Adrenal gland (tissue), 19 donors: ENCODE measurements at places on chromosomes 3 and 15.

DNA sequence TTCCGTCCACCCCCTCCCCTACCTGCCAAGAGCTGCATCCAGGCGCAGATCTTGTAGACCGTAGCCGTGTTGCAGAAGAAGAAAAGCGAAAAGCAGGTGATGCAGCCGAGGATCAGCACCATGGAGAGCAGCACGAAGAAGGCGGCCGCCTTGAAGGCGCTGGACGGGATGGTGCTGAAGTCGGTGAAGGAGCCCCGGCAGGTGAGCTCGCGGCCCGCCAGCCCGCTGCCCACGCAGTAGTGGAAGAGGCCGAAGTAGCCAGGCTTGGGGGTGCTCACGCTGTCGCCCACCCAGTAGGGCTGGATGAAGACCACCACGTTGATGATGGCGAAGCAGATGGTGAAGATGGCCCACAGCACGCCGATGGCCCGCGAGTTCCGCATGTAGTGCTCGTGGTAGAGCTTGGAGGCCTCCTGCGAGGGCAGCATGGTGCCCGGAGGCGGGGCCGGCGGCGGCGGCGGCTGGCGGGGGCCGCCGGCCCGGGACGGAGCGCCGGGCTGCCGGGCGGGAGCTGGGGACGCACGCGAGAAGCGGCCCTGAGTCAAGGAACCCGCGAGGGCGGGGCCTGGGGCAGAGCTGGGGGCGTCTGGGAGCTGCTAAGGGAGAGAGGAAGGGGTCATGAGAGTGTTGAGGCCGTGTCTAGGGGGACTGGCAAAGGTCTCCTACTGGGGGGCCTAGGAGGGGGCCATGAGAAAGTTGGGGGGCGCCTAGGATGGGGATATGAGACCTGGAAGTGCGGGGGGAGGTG, 1.2 kb downstream of the LHFPL4 start:
- H3K27ac ChIP-seq: no peak overlapping the region
- peaks cover 11% of the 10 kb centered on the region for H3K27me3 ChIP-seq
- DNase-seq: peak; percentile 62
- H3K4me1 ChIP-seq: no peaks in the 10 kb centered on the region

- H3K4me1 ChIP-seq: no peaks in the 10 kb centered on the region
- no peak overlapping the region for H3K4me3 ChIP-seq
- H3K27ac ChIP-seq: no peak overlapping the region
These were observed 15.6 kb upstream of the MYH15 start for GRCh38 chr3:108525971-108526370.

- DNase-seq: peak; percentile 18
- no peaks in the 10 kb centered on the region for H3K36me3 ChIP-seq
- H3K27ac ChIP-seq: no peak overlapping the region
- peaks cover 4% of the 10 kb centered on the region for H3K4me1 ChIP-seq
- H3K27me3 ChIP-seq: no peaks in the 10 kb centered on the region
These were observed 45.6 kb upstream of the PAQR5 start for GRCh38 chr15:69253156-69253555.

GRCh38 chr3:40465456-40465855, 8.3 kb downstream of the RPL14 start:
- DNase-seq: no peak
- H3K4me1 ChIP-seq: no peaks in the 10 kb centered on the region
- H3K27ac ChIP-seq: no peak overlapping the region

DNA sequence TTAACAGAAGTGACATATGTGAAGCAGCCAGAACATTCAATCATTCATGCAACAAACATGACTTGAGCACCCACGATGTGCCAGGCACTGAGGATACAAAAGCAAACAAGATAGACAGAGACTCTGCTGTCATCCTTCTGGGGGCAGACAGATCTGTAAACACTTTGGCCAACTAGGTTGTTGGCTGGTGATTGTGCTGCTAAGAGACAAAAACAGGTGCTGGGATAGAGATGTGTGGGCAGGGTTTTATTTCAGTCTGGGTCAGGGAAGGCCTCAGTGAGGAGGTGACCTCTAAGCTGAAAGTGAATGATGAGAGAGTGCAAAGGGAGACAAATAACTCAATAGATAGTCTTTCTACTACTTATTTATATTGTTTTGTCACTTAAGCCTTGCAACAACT, 147.0 kb upstream of the VEPH1 start:
- no peaks in the 10 kb centered on the region for H3K4me1 ChIP-seq
- H3K27me3 ChIP-seq: no peaks in the 10 kb centered on the region
- no peak overlapping the region for H3K27ac ChIP-seq

DNA sequence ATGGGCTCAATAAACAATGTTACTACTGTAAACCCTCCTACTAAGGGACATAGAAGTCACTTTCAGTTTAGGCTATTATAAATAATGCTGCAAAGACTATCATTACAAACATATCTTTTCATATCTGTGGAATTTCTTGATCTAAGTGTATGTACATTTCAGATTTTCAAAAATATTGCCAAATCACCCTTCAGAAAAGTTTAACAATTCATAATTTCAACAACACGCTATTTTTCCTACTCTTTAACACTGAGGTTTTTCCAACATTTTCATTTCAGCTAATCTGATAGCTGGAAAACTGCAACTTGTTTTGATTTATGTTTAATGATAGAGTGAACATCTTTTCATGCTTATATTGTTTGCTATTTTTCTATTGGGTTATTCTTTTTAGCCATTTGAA, 69.0 kb downstream of the ALDH1A2 start:
- H3K27me3 ChIP-seq: peaks cover 5% of the 10 kb centered on the region
- no peak overlapping the region for H3K27ac ChIP-seq
- H3K4me1 ChIP-seq: no peaks in the 10 kb centered on the region
- no peak for DNase-seq

DNA sequence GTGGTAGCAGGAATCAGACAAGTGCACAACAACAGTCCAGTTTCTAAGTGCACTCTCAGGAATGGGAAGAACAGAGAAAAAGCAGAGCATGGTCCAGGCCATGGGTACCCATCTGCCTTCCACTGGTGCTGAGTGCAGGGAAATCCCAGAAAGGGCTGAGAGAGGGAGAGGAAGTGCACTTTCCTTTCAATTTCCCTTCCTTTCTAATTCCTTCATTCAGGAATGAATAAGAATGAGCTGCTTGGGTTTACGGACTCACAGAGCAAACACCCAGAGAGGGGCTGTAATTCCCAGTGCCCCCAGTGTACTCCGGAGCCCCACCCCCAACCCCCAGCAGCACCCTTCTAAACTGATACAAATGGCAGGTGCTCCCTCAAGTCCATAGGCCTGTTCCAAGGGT, 300.6 kb downstream of the FOXP1 start:
- no peaks in the 10 kb centered on the region for H3K27me3 ChIP-seq
- no peaks in the 10 kb centered on the region for H3K36me3 ChIP-seq
- no peak for DNase-seq
- no peaks in the 10 kb centered on the region for H3K4me1 ChIP-seq

DNA sequence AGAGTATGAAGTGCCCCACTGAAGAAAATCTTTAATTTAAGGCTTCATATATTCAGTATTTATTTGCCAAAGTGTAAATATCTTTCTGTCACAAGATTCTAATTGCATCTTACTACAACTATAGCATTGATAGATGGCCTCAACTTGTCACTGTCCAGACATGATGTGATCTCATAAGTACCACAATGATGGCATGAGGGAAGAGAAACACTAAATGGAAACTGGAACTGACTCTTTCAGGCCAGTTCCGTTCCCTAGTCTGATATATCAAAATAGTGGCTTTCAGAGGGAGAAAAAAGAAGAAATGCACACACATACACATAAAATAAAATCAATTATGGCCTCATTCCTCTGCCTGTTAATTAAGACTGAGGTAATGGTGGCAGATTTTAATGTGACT, 615.7 kb downstream of the TBL1XR1 start:
- no peaks in the 10 kb centered on the region for H3K36me3 ChIP-seq
- H3K27me3 ChIP-seq: no peaks in the 10 kb centered on the region
- no peak for DNase-seq
- no peak overlapping the region for H3K27ac ChIP-seq
- H3K4me1 ChIP-seq: no peaks in the 10 kb centered on the region

DNA sequence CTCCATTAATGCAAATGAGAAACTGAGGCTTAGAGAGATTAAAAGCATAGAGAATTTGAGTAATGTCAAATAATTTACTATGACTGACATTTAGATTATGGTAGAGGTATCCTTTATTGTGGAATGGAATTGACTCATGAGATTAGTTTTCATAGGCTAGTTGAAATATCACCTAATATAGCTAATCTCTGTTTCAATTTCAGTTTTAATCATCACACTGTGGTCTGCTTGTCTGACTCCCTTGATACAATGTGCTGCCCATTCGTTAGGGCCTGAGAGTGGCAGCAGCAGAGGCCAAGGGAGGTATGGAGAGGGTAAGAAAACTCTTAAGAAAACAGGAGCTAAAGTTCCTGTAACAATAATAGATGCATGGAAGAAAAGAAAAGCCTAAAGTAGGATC, 13.2 kb upstream of the ZBTB20 start:
- H3K4me3 ChIP-seq: no peak overlapping the region
- DNase-seq: no peak
- no peaks in the 10 kb centered on the region for H3K36me3 ChIP-seq

GRCh38 chr3:24375947-24376384, 118.7 kb downstream of the THRB start:
- peaks cover 8% of the 10 kb centered on the region for H3K4me1 ChIP-seq
- H3K36me3 ChIP-seq: no peaks in the 10 kb centered on the region
- H3K27me3 ChIP-seq: no peaks in the 10 kb centered on the region

- no peaks in the 10 kb centered on the region for H3K4me1 ChIP-seq
- no peak overlapping the region for H3K4me3 ChIP-seq
- DNase-seq: no peak
- no peak overlapping the region for H3K27ac ChIP-seq
- no peaks in the 10 kb centered on the region for H3K36me3 ChIP-seq
These were observed 28.4 kb downstream of the OXSM start for GRCh38 chr3:25818335-25818734.

DNA sequence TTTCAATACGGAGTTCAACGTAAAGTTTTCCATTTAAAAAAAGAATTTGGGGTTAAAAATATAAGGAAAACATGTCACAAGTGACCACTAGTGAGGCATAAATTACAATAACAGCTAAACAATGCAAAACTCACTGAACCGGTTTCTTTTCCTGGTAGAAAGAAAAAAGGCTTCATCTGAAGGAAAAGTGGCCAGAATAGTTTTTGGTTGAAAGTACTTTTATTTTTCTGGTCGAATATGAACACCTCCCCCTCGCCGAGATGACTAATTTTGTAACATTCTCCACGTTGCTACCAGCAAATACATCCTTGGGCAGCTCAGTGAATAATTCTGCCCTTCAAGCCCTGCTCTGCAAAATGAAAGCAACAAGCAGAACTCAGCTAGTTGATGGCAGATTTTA, 3.9 kb upstream of the SRGAP3 start:
- H3K36me3 ChIP-seq: no peaks in the 10 kb centered on the region
- DNase-seq: peak; percentile 62
- no peak overlapping the region for H3K27ac ChIP-seq
- H3K27me3 ChIP-seq: no peaks in the 10 kb centered on the region
- H3K4me3 ChIP-seq: no peak overlapping the region

- no peak for DNase-seq
- H3K27me3 ChIP-seq: no peaks in the 10 kb centered on the region
- H3K36me3 ChIP-seq: no peaks in the 10 kb centered on the region
- no peaks in the 10 kb centered on the region for H3K4me1 ChIP-seq
These were observed 17.3 kb upstream of the ATG7 start for GRCh38 chr3:11254876-11255275.

GRCh38 chr3:114860531-114860930, 286.6 kb downstream of the ZBTB20 start:
- DNase-seq: no peak
- no peak overlapping the region for H3K27ac ChIP-seq
- H3K4me1 ChIP-seq: peaks cover 28% of the 10 kb centered on the region
- no peak overlapping the region for H3K4me3 ChIP-seq

DNA sequence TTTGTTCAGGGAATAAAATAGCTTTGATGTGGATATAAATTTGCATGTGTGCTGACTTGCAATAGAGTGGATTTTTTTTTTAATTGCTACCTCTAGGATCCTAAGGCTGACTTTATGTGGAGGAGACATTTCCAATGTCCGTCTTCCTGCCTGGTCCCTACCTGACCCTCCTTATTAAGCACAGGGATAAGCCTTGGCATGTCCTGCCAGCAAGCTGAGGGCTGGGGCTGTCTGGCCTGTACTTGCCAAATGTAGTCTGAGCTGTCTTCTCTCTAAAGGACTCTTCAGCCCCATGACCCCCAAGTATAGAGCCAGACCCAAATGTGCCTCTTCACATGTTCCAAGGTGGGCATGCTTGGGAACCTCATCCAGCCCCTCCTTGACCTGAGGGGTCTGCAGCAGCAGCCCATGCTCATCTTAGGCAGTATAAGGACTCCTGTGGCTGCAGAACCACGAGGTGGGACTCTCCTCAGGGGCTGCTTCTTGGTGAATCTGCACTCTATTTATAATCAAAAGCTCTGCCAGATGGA, 88.8 kb downstream of the CACNA1D start:
- H3K4me1 ChIP-seq: peaks cover 8% of the 10 kb centered on the region
- H3K4me3 ChIP-seq: no peak overlapping the region
- H3K27ac ChIP-seq: no peak overlapping the region
- DNase-seq: no peak

DNA sequence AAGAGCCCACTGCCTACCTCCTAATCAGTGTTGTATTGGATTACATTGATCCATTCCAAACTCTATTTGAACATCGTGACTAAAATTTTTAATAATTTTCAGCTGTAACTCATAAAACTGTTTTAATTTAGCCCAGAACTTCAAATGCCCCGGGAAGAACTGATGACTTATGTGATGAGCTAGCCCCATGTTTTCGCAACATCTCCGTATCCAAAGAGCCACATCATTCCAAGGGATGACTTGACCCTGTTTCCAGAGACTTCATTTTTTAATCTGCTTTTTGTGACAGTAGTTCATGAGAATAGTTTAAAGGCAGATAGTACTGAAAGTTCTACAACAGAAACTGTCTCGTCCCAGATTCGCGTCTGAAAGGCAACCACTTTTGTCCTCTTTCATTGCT, 97.4 kb downstream of the STAC start:
- H3K4me1 ChIP-seq: no peaks in the 10 kb centered on the region
- H3K36me3 ChIP-seq: no peaks in the 10 kb centered on the region
- H3K4me3 ChIP-seq: no peak overlapping the region
- H3K27ac ChIP-seq: no peak overlapping the region
- no peak for DNase-seq
- H3K27me3 ChIP-seq: no peaks in the 10 kb centered on the region

GRCh38 chr15:80978685-80979329, 10.8 kb downstream of the MESD start:
- no peaks in the 10 kb centered on the region for H3K4me1 ChIP-seq
- no peak overlapping the region for H3K27ac ChIP-seq
- DNase-seq: no peak
- no peaks in the 10 kb centered on the region for H3K27me3 ChIP-seq
- H3K4me3 ChIP-seq: no peak overlapping the region

GRCh38 chr3:66639809-66640356, 139.1 kb upstream of the LRIG1 start:
- H3K36me3 ChIP-seq: no peaks in the 10 kb centered on the region
- DNase-seq: no peak
- H3K4me3 ChIP-seq: no peak overlapping the region

DNA sequence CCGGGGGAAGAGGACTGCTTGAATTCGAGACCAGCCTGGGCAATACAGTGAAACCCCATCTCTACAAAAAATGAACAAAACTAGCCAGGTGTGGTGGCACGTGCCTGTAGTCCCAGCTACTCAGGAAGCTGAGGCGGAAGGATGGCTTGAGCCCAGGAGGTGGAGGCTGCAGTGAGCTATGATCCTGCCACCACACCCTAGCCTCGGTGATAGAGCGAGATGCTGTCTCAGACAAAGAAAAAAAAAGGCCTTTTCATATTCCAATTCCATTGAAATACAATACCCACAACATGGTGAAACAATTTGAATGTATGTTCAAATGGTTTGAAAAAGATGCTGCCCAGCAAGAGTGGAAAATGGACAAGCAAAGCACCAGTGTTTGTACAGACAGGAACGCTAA, 61.8 kb upstream of the ZNF148 start:
- no peaks in the 10 kb centered on the region for H3K4me1 ChIP-seq
- no peak for DNase-seq
- no peaks in the 10 kb centered on the region for H3K36me3 ChIP-seq
